Stimulated activated CD4-positive, alpha-beta T cell treated with anti-CD3 and anti-CD28 coated beads, Interleukin-12 subunit alpha, Interleukin-12 subunit beta, amount 100 ng/mL, for 24 hours (primary cell): ENCODE measurements at places on chromosomes 11 and 22.

GRCh38 chr22:21074102-21074715, 28.5 kb downstream of the LRRC74B start:
- DNase-seq = no peak

DNA sequence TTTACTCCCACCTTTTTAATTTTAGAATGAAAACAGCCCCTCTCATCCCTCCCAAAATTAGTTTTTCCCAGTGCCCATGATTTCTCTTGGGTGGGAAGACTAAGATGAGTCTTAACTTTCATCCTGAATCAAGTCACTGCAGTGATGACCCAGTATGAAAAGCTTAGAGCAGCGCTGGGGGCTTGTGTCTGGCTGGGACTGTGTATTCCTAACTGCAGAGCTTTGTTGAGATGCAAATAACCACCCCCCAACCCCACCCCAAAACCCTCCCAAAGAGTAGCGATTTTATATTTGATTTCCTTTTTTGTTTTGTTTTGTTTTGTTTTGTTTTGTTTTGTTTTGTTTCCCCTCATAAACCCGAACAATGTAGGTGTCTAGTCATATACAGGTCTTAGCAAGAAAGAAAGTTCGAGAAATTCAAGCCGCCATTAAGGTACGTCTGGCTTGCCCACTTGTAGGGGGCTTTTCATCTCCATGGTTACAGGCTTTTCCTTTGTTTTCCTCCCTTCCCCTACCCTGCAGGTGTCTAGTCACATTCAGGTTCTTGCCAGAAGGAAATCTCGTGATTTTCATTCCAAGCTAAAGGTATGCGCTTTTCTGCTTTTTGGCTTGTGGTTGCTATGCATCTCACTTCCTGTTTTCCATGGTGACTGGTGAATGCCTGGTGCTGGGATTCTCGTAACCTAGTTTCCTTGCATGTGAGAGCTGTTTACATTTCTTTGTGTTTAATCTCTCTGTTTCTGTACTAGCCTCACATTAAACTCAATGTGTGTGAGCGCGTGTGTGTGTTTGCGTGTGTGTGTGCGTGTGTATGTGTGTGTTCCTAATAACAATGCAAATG, 144.6 kb upstream of the RASSF10 start:
- DNase-seq = no peak

- no peak for DNase-seq
Observed at GRCh38 chr11:106644824-106645223, 373.5 kb downstream of the GUCY1A2 start.

- no peak for DNase-seq
Observed at GRCh38 chr11:32152216-32152615, 61.3 kb downstream of the RCN1 start.

DNA sequence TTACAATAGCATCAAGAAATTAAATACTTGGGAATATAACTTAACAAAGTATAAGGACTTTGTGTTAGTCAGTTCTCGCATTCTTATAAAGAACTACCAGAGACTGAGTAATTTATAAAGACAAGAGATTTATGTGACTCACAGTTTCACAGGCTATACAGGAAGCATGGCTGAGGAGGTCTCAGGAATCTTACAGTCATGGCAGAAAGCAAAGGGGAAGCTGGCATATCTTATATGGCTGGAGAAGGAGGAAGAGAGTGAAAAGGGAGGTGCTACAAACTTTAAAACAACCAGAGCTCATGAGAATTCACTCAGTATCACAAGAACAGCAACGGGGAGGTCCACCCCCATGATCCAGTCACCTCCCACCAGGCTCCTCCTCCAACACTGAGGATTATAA, 32.0 kb upstream of the CCDC134 start:
- DNase-seq = no peak

DNA sequence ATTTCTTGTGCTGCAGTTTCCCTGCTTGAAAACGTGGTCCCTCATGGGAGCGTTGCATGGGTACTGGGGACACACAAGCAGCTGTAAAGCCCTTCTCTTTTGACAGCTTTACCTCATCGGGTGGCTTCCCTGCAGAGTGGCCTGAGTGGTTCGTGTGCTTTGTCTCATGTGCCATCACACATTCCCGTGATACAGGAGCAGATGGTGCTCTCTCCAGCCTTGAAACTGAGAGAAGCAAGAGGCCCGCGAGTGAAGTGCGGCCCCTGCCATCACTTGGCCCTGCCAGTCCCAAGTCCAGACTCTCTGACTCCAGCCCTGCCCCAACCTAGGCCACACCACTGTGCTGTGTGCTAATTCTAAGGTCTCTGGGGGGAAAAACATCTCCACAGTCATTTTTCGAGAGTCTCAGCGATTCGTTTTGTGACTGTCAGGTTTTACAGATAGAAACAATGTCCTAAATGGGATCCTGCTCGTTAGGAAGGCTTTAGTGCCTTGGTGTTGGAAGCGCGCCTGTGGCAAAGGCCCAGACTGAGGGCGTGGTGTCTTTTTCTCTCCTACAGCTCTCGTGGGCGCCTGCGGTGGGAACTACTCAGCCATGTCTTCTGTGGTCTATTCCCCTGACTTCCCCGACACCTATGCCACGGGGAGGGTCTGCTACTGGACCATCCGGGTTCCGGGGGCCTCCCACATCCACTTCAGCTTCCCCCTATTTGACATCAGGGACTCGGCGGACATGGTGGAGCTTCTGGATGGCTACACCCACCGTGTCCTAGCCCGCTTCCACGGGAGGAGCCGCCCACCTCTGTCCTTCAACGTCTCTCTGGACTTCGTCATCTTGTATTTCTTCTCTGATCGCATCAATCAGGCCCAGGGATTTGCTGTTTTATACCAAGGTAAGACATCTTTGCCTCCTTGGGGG, 64.2 kb downstream of the KREMEN1 start:
- DNase-seq = no peak

DNA sequence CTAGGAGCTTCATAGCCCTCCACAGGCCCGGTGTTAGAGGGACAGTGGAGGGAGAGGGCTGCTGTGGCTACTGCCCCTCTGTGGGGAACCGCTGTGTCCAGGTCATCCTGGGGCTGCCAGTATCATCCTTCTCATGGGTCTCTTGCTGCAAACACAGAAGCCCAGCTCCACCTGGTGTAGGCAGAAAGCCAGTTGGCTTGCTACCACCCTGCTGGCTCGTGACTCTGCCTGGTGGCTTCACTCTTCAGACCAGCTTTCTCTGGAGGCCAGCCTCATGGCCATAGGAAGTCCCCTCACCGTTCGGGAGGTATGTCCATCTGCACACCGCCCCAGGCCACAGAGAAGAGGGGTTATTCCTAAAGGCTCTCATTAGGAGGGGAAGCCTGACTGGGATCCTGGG, 19.4 kb upstream of the SUSD2 start:
- no peak for DNase-seq

GRCh38 chr11:71977743-71978418, 20.8 kb upstream of the IL18BP start:
- no peak for DNase-seq

- no peak for DNase-seq
Observed at GRCh38 chr11:114137838-114138237, 78.3 kb downstream of the ZBTB16 start.

DNA sequence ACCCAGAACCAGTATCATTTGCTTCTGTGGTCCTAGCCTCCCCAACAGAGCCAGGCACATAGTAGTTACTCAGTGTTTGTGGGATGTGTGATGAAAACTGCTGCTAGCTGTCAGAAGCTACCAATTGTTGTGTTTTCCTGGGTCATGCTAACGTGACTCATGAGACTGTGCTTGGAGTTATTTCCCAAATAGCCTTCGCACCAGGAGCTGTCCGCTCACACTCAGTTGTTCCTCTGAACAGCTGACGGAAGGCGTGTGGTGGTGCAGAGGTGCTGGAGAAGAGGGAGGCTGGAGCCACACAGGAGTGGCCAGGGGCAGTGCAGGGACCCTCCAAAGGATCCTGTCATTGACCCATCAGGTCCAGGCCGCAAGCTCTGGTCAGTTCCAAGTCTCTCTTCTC, 53.9 kb upstream of the TBCEL start:
- no peak for DNase-seq
